A549 treated with DMSO at 1 μM for 4 hours (cell line): ENCODE measurements at places on chromosomes 2 and 18. TPM values are rescaled to one million over a fixed set of nuclear protein-coding genes. Genes with fewer than 3 reads are reported as not detected.

The ALKAL2 gene
- not detected in 5 replicates for total RNA-seq

The MZT2A gene
- 116 to 187 TPM (median 178 TPM) in 5 replicates for total RNA-seq

The COLEC12 gene
- 0.03 to 0.06 TPM (median 0.05 TPM) in 4 of 5 replicates, not detected in the other for total RNA-seq

The RPIA gene
- 28.1 to 32.1 TPM (median 30.4 TPM) in 5 replicates for total RNA-seq

The PSD4 gene
- 9.1 to 11.2 TPM (median 10.6 TPM) in 5 replicates for total RNA-seq

The ABCG8 gene
- not detected in 5 replicates for total RNA-seq

The PLCD4 gene
- total RNA-seq, result 0.26 to 0.69 TPM (median 0.31 TPM) in 5 replicates

The SCN9A gene
- 3.8 to 6.3 TPM (median 5.0 TPM) in 5 replicates for total RNA-seq

The RAMP1 gene
- total RNA-seq, result not detected in 5 replicates

The MARCHF4 gene
- 58.8 to 70.6 TPM (median 63.7 TPM) in 5 replicates for total RNA-seq

The ITGB6 gene
- 0.56 to 1.8 TPM (median 1.0 TPM) in 5 replicates for total RNA-seq

The TUBA4B gene
- 0.26 to 0.46 TPM (median 0.31 TPM) in 5 replicates for total RNA-seq

The SLC38A11 gene
- not detected in 5 replicates for total RNA-seq

The RGPD3 gene
- total RNA-seq, result 0.12 to 0.28 TPM (median 0.16 TPM) in 5 replicates

The SGPP2 gene
- total RNA-seq, result 0.15 to 0.31 TPM (median 0.20 TPM) in 5 replicates

The KHK gene
- 7.3 to 10.5 TPM (median 8.9 TPM) in 5 replicates for total RNA-seq
